SHP77 treated with DMSO at 0.1 percent for 48 hours (cell line): ENCODE measurements at places on chromosomes 1 and 21.

DNA sequence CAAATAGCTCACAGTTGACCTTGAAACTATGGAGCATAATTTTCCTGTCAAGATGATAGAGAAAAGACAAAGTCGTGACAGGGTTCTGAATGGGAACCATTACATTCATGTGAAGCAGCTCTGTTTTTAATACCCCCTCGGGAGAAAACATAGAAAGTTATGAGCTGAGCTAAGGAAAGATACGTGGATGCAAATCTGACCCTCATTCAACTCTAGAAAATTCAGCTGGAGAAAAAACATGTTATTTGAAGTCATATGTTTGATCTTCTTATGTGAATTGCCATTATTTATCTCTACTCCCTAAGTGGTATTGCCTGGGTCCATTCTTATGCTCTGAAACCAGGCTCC lies 48.0 kb upstream of the LRRC52 start:
- no peak for DNase-seq

DNA sequence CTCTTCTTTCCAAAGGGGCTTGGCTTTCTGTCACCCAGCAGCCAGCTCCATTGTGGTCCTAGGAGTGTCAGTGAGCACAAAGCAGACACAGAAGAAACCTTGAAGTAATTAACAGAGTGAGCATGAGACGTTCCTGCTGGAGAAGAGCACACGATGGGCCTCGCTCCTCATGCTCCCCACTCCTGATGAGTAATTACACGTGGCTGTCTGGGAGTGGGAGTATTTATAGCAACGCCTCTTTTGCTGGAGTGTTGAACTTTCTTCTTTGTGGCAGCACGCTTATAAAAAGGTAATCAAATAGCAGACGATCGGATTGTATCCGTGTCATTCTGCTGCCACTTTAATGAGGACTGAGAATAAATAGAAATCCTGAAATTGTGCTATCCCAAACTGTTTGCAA lies 185.8 kb downstream of the CAMTA1 start:
- no peak for DNase-seq

DNA sequence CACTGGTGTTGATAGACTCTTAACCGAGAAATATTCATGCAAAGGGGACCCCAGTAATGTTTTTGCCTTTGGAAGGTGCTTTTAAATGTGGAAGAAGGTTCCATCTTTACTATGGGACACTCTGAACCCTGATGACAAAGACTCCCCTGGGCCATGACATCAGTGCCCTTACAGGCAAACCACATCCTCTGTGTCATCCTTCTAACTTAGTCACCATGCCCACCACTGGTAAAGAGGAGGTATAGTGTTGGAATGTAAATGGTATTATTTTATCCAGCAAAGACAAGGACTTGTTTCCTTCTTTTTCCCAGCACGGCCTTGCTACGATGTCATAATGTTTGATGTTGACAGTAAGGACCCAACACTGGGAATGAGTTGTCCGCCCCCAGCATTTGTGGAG lies 12.6 kb downstream of the METTL13 start:
- no peak for DNase-seq

GRCh38 chr1:23544444-23545389 lies 13.7 kb upstream of the E2F2 start:
- peak; percentile 58 for DNase-seq

- peak; percentile 7 for DNase-seq
These were observed 6.6 kb upstream of the NUP133 start for GRCh38 chr1:229514578-229515275.

DNA sequence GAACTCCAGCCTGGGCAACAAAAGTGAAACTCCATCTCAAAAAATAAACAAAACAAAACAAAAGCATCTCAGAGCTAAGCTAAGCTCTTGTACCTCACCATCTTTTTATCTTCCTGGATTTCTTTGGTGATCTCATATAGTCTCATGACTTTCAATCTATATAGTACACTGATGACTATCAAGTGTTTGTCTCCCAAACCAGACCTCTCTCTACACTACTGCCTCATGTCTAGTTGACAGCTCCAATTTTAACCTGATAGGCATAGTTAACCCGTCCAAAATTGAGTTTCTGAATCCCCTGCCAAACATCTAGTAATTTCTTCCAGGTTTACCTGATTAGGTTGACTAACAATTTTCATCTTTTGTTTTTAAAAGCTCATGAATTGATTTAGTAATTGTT lies 151.7 kb downstream of the COP1 start:
- DNase-seq: no peak

DNA sequence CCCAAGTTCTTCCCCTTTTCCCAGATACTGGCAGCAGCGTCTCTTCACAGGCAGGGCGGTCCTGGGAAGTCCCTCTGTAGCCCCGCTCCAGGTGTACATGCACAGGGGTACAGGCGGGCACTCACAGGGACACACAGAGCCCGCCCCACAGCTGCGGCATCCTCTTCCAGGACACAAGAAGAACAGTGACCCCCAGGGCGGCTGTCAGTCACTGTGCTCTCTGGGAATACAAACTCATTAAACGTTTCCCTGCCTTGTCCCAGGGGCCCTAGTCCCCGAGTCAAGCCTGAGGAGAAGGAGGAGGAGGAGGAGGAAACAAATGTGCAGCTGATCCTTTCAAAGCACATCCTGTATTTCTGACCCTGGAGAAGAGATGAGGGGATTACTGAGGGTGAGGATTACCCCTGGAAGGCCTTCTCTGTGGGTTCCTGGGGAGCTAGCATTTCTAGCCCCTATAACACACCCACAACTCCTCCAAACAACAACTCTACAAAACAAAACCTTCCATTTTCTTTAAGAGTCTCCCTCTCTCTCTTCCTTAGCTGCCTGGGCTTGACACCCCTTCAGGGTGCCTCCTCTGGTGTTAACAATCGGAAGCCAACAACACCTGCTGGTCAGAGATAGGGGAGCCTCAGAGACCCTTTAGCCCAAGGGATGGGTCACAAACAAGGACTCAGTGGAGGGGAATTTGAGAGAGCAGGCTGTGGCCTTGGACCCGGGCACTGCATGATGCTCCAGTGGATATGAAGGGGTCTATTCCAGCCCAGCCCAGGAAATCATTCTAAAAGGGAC lies 28.4 kb upstream of the DMBX1 start:
- no peak for DNase-seq

GRCh38 chr1:31639543-31639942 lies 5.1 kb downstream of the PEF1 start:
- no peak for DNase-seq

DNA sequence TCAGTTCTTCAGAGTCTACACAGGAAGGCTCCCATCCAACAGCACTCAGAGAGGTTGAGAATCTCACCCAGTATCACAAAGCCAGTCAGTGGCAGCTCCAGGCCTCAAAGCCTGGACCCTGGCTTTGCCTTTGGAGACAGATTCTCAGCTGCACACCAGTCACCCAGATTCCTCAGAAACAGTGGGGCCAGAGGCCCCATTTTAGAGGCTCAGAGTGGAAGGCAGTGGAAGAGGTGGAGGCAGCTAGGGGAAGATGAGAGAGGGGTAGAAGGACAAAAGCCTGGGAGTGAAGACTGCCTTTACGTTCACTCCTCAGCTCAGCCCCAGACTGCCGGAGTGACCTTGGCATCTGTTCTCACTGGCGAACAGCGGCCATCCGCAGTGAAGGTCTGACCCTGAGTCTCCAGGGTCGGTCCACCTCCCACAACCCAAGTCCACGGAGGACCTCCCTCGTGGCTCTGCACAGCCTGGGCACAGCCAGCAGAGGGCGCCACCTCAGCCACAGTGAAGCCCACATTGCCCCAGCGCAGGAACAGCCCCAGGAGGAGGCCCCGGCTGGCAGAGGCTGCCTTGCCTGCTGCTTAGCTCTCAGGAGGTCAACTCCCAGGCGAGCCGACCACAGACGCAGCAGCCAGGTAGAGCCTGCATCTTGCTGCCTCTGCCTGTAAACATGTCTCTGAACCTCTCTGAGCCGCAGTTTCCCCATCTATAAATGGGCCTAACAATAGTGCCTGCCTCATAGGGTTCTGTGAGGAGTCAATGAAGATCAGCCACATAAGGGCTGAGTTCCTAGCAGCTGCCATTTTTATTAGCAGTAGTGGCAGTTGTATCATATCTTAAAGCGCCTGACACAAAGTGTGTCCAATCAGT lies 5.9 kb upstream of the FNDC5 start:
- no peak for DNase-seq

GRCh38 chr1:2503554-2504224 lies 22.7 kb downstream of the PANK4 start:
- no peak for DNase-seq

GRCh38 chr1:96510391-96510790 lies 211.2 kb upstream of the PTBP2 start:
- no peak for DNase-seq

GRCh38 chr21:46121286-46122221 lies 23.6 kb downstream of the COL6A2 start:
- no peak for DNase-seq

- DNase-seq: no peak
These were observed 6.4 kb upstream of the KIF14 start for GRCh38 chr1:200626853-200627534.

DNA sequence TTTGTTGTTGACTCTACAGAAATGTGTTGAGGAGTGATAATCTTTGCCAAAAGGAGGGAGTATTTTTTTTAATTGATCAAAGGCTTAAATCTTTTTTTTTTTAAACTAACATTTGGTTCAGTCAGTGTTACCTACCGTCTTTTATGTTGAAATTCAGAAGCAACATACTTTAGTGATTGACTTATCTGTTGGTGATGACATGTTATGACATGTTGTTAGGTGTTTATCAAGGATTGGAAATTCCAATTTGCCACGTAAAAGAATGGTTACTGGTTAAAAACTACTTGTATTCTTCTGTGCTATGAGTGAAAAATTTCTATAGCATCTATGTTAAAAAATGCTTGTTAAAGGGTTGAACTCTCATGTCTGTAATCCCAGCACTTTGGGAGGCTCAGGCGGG lies 61.2 kb downstream of the DNM3 start:
- DNase-seq: no peak

DNA sequence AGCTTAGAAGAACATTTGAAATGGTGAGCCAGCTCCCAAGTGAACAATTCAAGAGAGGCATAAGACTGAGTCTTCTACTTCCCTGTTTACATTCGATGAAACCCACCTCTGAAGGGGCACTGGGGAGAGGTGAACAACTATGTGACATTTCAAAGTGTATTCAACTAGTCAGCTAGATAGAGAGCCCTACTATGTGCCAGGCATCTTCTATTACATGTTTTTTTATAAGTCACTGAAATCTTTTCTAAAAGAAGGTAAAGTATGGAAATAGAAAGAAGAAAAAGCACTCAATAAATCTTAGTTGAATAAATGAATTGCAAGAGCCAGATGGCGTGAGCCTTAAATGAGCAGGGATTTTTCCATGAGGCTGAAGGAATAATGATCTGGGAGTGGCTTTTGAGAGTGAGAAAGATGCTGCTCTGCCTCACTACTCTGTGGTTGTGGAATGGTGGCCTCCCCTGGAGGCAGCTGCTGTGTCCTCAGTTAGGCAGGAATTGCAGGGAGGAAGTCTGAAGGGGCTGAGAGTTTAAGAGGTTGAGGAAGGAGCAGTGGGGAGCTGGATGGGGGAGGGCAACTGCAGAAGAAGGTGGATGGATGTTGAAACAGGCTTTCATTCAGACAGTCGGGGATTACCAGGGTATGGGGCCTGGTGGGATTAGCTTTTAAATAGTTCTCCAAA lies 10.4 kb upstream of the PTPRF start:
- no peak for DNase-seq

DNA sequence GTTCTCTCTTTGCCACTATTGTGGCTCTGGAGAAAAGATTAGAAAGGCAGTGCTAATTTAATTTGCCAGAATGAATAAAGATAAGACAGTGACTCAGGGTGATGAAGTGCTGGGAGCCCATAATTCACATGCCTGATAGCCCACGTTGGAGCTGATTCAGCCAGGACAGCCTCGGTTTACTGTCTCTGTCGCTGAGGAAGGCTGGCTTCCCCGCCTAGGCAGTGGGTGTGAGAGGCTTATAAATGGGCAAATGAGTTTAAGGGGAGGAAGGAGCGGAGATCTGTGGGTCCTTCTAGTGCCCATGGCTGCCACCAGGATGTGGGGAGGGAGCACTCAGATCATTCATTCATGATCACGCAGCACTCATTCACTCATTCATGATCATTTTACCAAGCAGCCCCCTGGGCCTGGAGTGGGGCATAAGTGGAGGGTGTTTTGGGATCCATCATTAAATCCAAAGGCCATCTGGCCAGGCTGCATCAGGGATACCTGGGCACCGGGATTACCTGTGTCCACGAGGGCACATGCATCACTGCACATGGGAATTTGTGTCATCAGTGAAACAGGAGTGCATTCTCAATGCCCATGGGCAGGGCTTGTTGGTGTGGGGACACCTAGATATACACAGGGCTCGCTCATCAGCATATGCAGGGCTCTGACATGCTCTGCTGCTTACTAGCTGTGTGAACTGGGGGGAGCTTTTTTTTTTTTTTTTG lies 315.4 kb downstream of the MATN1 start:
- no peak for DNase-seq

- no peak for DNase-seq
These were observed 990 bp upstream of the MRPS6 start for GRCh38 chr21:34072145-34073031.

DNA sequence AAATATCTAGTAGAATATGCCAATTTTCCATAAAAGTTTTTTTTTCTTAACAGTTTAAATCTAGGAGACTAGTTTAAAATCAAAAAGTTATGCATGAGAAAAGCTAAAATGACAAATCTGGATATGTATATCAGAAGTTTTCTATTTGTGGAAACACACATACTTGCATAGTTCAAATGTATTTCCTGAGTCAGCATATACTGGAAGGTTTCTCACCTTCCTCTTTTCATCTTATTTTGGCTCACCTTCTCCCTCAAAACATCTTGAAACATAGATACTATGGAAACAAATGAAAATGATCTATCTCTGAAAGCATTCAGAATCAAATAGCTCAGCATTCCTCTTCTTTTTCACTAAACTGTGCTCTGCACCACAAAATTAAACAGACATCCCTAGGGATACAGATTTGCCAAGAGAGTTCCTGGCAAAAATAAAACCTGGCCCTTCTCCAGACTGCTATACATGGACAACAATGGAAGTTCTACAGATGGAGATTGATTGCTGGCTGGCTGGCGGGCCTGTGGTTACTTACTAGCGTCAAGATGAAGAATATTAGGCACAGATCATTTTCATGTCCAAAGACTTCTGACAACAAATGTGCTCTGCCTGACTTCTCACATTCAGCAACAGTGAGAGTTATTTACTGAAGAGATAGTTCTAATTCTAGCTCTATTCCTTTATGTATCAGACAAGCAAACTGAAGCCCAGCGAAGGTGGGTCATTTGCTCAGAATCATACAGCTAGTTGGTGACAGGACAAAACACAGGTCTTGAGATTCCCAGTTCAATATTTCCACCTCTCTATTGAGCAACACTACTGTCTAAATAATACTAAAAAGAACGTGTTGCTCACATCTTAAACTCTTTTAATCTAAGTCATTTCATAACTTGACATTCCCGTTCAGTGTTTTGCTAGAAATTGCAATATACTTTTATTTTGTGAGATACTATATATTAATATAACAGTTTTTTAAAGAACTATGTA lies 26.6 kb downstream of the DIPK1A start:
- DNase-seq: peak; percentile 37
